ENCODE measurements at places on chromosomes 12 and 14. TPM values are rescaled to one million over a fixed set of nuclear protein-coding genes. Genes with fewer than 3 reads are reported as not detected.

Gene EIF2B2
- 64.7 TPM for total RNA-seq

Gene CAPS2
- total RNA-seq, result 1.1 TPM

Gene CLEC7A
- total RNA-seq, result not detected

Gene RNASE11
- total RNA-seq, result not detected

Gene NRXN3
- total RNA-seq, result 0.02 TPM

Gene TTC5
- total RNA-seq, result 12.6 TPM

Gene LTBR
- total RNA-seq, result 16.5 TPM

Gene MEG3
- total RNA-seq, result 419 TPM

DNA sequence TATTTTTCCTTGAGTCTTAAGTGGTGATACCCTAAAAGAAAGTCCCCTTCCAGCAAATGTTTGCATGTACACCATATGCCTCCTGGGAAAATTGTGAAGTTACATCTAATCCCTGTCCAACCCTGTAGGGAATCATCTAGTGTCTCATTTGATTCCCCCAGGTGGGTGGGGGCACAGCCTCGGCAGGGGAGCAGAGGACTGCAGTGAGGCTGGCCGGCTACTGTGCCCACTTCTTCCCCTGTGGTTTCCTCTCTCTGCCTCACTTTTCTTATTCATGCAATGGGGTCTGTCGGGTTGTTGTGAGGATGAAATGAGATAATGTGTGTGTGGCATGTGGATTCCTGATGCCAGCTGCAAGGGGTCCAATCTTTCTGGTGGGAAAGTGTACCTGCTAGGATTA lies 6.0 kb downstream of the PAPLN start:
- no peak overlapping the region for H3K4me3 ChIP-seq
- H3K36me3 ChIP-seq, result no peaks in the 10 kb centered on the region

- no peak overlapping the region for H3K4me3 ChIP-seq
- no peak overlapping the region for H3K27ac ChIP-seq
Measured at GRCh38 chr14:32341947-32342846, 13.1 kb downstream of the AKAP6 start.

- H3K4me1 ChIP-seq, result no peaks in the 10 kb centered on the region
- no peak overlapping the region for H3K27ac ChIP-seq
- H3K27me3 ChIP-seq, result 0 out of 2 replicates have a peak, but pooled peaks cover 2% of the 10 kb centered on the region
Measured at GRCh38 chr12:5173511-5174011, 129.9 kb downstream of the KCNA5 start.

- H3K4me3 ChIP-seq, result no peak overlapping the region
- no peaks in the 10 kb centered on the region for H3K36me3 ChIP-seq
Measured at GRCh38 chr12:18868717-18869116, 130.8 kb downstream of the CAPZA3 start.

- H3K27ac ChIP-seq, result no peak overlapping the region
- H3K27me3 ChIP-seq, result no peaks in the 10 kb centered on the region
- no peak for DNase-seq
- H3K36me3 ChIP-seq, result no peaks in the 10 kb centered on the region
- no peaks in the 10 kb centered on the region for H3K4me1 ChIP-seq
- H3K4me3 ChIP-seq, result no peak overlapping the region
Measured at GRCh38 chr14:72292689-72293024, 360.4 kb downstream of the RGS6 start.

DNA sequence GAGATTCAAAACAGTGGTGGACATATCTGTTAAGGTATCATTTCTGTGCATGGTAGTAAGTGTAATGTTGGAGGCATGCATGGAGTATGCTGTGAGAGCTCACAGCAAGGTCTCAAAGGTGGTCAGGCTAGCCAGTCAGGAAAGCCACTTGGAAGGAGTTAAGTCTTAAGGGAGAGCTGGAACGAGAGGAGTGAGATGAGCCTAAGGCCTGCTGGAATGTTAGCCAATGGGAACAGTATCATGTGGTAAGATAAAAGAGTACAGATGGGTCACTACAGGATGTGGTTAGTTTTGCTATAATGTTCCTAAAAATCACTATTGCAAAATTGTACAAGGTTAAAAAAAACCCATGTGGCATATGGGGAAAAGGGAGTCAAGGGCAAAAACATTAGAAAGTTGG lies 311.7 kb upstream of the E2F7 start:
- no peak for DNase-seq
- H3K4me1 ChIP-seq, result no peaks in the 10 kb centered on the region
- no peak overlapping the region for H3K4me3 ChIP-seq
- H3K27ac ChIP-seq, result no peak overlapping the region
